ENCODE measurements at places on chromosomes 16 and 17. TPM values are rescaled to one million over a fixed set of nuclear protein-coding genes. Genes with fewer than 3 reads are reported as not detected.

G6PC1 gene
- total RNA-seq, result not detected

KRTAP1-3 gene
- total RNA-seq, result not detected

DNA sequence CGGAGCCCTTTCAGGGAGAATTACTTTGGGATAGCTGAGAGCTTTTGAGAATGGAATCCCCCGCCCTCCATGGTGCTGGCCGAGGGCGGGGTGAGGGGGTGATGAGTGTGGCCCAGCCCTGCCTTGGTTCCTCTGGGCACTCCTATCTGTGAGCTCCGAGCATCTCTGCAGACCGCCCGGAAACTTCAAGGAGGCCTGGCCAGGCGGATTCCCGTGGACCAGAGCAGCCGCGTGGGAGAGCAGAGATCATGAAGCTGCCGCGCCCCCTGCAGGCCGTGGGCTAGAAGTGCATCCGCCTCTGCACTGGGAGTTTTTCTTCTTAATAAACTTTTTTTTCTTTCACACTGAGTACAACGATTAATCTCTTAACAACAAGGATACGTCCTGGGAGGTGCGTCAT lies 392.9 kb upstream of the EEF2KMT start:
- DNase-seq, result no peak

DNA sequence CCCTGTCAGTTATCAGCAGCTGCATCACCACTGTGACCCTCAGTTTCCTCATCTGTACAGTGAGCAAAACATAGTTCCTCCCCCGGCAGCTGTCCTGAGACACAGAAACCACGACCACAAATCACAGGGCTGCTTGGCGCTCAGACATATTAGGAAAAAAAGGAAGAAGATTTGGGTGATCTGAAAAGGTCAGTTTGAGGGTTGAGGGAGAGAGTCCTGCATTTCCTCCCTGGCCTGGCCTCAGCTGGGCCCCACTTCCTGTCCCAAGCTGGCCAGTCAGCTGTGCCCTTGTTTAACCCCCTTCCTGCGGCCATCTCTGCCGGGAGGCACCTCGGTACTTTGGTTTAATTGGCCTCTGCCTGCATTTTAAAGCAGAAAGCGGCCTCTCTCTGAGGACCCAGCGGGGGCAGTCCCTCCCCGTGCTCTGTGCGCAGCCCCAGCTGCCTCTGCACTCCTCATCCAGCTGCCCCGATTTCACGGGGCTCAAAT lies 24.0 kb upstream of the CIBAR2 start:
- no peak for DNase-seq

- no peak for DNase-seq
Measured at GRCh38 chr16:50800074-50800473, 58.2 kb downstream of the CYLD start.

- DNase-seq, result no peak
Measured at GRCh38 chr17:48177816-48178215, 70.2 kb downstream of the SNX11 start.

- DNase-seq, result no peak
Measured at GRCh38 chr16:48129926-48130325, 25.9 kb downstream of the ABCC12 start.

Measured in IMR-90 (cell line).